ENCODE measurements at places on chromosomes 1 and 21.

- DNase-seq = peak; percentile 84
These were observed 844 bp downstream of the NIBAN1 start for GRCh38 chr1:184973272-184974055.

- peak; percentile 21 for DNase-seq
These were observed 485.3 kb upstream of the PTBP2 start for GRCh38 chr1:96236156-96236739.

- no peak for DNase-seq
These were observed at the start of gene GPR37L1 for GRCh38 chr1:202122639-202123335. TSS of gene GPR37L1 (plus strand) at chr1:202122917. CDS start at chr1:202122964, 47 bp downstream.

GRCh38 chr1:192430644-192431043 lies 113.9 kb downstream of the RGS21 start:
- DNase-seq = no peak

DNA sequence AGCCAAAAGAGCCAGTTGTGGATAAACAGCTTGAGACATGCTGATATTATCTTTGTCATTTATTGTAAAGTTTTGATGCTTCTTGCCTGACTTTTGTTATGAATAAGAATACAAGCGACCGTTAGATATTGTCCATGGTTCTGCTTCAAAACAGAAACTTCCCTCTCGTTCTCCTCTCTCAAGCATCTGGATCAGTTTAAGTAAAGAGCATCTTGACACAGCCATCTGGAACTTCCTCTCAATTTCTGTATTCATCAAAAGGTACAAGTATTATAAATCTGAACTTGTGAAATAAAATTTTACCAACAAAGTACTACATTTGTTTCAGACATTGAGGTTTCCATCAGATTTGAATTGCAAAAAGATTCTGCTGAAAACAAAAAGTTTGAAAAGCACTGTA lies 36.4 kb upstream of the CLDN14 start:
- DNase-seq = no peak

GRCh38 chr1:19400192-19400611 lies 85.1 kb downstream of the CAPZB start:
- no peak for DNase-seq

DNA sequence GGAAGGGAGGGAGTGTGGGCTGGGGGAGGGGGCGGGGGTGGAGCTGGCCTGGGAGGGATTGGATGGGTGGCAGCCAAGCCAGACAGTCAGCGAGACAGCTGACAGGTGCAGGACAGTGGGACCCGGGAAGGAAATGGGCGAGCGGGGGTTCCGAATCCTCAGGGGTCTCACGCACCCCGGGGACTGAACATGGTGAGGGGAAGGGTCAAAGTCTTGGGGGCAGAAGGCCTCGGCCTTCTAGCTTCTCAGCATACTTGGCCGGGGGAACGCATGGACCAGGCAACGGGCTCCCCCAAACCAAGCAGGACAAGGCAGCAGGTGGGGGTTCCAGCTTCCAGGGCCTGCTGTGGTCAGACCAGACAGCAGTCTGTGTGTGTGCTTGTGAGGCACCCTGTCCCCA lies 23.1 kb downstream of the CASZ1 start:
- DNase-seq = no peak

DNA sequence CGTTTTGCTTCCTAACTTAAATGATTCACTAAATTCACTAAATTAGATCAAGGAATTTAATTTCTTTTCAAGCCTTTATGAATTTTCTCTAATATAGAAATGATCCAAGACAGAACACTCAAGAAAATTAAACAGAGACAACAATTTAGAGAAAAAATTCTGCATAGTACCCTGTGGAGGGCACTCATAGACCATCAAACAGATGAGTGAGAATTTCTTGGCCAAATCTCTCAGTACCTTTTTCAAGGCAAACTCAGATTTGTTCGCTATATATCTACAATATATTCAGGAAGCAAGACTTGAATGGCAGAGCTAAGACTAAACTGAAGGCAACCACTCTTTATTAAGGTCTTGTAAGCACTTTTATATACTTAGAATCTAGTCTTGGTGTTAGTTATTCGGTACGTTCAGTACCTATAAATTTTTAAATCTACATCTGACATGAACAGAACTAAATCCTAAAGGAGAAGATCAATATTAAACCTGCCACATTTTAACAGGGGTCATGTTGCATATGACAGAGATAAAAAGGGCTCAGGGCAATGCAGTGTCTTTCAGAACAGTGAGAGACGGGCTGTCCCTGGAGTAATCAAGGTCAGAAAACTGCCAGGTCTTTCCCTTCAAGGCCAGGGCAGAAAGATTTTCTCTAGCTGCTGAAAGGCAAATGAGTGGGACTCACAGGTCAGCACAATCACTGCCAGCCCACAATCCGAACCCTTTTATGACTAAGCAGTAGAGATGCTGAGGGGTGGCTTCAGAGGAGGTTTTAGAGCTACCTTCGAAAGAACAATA lies 118.8 kb upstream of the TMPRSS15 start:
- DNase-seq = no peak

GRCh38 chr1:173020138-173020750 lies 30.5 kb downstream of the TNFSF18 start:
- no peak for DNase-seq
